ENCODE measurements at places on chromosomes 6 and 20.

- no peak for DNase-seq
Measured at GRCh38 chr20:17941087-17941825, 27.3 kb downstream of the SNX5 start.

- no peak for DNase-seq
Measured at GRCh38 chr20:46723039-46723438, 13.6 kb downstream of the SLC2A10 start.

DNA sequence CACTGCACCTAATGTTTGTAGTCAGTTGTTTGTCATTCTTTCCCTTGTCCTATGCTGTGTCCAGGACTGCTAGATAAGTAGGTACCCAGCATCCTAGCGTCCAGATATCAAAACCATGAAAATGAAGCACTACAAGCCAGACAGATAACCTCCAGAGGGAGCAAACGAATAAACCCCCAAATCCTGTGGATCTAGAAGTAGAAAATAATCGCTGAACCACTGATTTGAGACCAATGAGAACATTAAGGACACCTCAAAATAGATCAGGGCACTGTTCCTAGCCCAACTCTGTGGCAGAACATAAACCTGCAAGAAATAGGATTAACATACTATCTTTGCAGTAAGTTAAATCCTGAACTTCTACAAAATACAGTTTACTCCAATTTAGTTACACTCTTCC is 1.1 kb upstream of the KLHL32 start:
- DNase-seq = no peak

GRCh38 chr6:46648869-46649492 is 3.6 kb downstream of the CYP39A1 start:
- DNase-seq = peak; percentile 25

DNA sequence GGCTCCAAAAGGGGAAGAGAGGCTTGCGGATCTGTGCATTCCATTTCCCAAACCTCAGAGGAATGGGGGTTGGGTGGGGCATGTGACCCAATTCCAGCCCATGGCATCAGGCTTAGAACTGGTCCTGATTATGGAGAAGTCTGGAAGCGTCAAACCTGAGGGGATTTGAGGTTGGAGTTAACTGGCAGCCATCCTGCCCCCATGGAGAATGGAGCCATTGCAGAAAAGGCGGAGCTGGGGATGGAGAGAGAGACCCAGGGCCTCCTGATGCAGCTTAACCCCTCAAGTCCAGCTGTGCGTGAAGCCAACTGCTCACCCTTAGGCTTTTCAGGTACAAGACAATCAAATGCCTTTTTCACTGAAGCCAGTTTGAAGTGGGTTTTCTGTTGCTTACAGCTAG is 9.9 kb upstream of the SDCBP2 start:
- no peak for DNase-seq
